ENCODE measurements at places on chromosomes 7 and 10.

DNA sequence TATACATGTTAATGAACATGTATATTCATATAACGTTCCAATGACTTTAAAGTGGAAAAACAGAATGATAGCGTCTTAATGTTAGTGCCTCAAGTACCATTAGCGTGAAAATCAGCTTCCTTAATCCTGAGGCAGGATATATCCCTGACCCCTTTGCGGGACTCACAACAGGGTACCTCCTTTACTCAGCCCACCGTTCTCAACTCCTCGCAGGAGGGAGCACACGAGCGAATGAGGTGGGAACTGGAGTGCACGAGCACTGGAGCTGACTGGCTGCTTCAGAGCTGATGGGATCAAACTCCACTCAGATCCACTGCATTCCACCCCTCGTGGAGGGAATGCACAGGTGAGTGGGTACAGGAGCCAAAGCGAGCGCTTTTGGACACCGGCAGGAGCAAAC is 36.1 kb downstream of the AVL9 start:
- DNase-seq, result no peak

- DNase-seq, result no peak
These were observed 354.7 kb downstream of the HPSE2 start for GRCh38 chr10:98880971-98881370.

DNA sequence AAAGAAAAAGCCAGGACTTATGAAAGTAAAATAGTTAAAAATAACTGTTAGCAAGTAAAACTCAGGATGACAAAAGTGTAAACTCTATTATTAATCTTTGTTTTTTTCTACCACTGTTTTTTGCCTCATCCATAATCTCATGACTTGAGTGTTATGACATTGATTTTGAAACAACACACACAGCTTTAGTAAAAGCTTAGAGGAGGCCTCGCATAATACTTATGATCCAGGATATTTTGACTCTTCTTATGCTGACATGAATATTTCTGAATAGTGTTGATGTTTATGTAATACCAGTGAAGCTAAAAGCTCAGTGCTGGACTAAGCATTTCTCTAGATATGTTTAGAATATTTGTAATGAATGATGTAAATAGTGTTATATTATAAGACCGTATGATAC is 10.5 kb downstream of the KAT6B start:
- DNase-seq, result no peak

DNA sequence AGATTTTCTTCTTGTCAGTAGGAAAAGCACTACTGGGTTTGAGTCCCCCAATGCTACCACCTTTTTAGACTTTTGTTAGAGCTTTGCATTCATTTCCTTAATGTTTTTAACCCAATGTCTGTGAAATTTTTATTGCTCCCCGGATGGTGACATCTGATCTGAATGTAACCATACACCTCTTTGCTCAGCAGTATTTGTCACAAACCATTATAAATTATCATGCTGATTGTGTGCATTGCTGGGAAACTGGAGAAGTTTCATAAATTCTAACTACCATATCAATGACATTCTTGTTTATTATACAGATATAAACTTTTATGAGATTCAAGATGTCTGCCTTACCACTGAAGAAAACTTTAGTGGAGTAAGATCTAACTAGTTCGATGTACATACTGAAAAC is 8.5 kb downstream of the NRP1 start:
- DNase-seq, result no peak

DNA sequence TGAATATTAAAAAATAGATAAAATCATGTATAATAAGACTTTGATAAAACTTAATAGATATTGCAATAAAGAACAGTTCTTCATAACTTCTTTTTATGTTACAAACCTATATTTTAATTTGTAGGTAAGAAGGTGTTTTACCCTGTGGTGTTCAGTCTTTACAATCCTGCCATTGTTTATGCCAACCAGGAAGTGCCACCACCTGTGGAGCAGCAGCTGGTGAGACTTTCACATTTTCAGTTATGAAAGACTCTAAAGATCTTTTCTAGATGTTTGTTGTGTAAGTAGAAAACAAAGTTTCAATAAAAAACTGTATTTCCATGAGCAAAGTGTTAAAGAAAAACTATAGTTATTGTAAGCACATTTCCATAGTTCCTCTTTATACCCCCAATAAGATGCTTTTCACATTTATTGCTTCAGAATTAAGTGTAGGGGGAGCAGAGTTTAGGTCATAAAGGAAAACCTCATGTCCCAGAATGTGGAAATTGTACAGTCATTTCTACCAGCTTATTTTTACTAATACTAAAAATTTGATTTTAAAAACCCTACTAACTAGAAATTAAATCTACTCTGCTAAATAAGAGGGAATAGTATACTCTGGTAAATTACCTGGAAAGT is 28.7 kb downstream of the CSGALNACT2 start:
- no peak for DNase-seq

- no peak for DNase-seq
These were observed 209.7 kb upstream of the TMEM196 start for GRCh38 chr7:19982841-19983835.

DNA sequence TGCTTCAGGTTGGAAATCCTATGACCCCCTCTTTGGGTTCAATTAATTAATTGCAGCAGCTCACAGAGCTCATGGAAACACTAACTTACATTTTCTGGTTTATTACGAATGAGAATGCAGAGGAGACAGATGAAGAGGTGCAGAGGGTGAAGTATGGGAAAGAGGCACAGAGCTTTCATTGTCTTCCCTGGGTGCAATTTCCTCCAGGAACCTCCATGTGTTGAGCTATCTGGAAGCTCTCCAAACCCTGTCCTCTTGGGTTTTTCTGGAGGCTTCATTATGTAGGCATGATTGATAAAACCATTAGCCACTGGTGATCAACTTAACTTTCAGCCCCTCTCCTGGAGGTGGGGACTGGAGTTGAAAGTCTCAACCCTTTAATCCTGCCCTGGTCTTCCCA is 133.0 kb upstream of the AUTS2 start:
- DNase-seq, result no peak

DNA sequence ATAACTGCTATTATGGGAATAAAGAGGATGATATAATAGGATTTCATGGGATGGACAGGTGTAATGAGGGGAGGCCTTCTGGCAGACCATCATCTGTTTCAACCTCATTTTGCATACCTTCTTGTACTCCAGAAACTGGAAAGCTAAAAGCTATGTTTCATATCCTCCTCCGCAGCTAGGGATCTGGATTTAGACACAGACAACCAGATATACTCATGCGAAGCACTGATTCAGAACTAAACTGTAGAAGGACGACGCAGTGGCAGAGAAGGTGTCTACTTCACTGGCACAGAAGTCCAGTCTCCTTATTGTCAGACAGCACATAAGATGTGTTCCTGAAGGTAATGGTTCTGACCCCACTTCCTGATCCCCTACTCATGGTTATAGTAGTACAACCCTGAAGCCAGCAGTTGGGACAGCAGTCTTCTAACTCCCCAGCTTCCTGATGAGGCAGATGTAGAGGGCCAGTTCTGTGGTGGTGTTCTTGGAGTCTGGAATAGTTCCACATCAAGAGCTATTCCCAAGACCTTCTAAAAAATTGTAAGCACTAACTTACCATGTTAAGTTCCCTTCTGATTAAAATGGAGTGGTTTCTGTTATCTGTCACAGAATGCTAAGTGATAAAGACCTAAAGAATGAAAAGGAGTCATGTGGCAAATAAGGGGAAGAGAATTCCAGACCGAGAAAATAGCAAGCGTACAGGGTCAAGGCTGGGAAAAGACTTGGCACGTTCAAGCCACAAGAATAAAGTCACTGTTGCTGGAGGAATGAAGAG is 550.3 kb downstream of the GRM8 start:
- DNase-seq, result no peak

DNA sequence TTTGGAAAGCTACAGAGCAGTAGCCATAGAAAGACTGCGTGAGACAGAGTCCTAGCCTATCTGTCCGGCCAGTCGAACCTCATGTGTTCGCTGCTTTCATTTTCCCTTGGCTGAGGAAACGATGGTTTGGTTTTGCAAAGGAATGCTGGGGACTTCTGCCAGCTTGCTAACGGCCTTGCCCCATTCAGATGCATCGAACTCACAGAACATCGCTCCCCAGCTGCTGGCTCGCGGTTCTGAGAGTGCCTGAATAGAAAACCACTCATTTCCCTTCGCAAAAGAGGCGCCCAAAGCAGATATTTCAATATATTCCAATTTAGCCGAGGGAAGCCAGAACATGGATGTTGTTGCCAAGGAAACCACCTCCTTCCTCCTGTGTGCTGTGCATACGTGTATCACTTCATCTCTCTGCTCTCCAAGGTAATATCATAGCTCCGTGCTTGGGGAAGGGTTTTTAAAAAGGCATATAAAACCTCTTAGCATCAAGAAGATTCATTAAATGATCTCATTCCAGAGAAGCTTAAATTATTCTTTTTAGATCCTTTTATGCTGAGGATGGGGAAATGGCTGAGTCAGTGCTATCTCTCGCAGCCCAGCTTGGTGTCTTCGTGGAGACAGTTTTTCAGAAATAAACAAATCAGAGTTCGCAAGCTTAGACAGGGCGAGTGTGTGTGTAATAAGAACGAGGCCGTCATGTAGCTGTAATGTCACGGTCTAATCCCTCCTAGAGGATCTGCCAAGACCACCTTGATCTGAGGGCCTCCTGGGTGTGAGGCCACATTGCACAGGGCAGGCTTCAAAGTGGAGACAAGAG is 215.2 kb downstream of the RPS24 start:
- no peak for DNase-seq

DNA sequence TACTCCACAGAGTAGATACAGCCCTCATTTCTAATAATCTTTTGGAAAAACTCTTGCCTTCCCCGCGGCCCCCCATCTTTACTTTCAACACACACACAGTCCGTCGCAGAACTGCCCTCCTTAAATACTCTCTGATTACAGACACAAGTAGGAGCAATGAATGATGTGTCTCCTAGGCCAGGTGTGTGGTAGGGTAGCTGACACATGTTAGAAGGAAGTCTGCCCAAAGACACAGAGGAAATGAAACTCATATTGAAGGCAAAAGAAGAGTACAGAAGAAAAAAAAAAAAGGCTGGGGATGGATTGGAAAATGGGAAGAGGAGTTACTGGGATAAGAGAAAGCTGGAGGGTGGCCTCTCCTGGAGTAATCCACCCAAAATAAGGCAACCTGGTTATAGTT is 14.6 kb downstream of the OPALIN start:
- DNase-seq, result no peak

DNA sequence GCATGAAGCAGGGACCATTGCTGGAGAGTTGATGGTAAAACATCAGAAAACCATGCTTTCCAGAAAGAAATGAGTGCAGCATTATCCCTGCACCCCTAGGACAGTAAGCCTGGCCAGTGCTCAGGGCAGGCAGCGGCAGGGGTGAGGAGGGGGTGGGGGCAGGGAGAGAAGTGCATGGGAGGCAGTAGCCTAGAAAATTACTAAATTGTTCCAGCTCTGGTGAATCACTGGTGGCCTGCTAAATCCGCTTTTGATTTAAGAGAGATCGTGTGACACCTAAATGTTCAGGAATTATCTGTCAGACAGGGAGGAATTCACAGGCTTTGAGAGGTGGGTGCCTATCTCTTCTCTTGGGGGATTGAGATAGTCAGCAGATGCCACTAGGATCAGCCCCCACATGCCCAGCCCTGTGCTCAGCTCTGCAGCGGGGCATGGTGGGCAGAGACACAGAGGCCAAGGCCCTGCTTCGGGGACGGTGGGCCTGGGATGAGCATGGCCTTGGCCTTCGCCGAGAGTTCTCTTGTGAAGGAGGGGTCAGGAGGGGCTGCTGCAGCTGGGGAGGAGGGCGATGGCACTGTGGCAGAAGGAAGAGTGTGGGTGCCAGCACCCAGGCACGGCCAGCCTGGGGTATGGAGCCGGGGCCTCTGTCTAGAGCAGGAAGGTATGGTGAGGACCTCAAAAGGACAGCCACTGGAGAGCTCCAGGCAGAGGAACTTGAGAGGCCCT is 5.0 kb upstream of the AQP1 start:
- DNase-seq, result no peak

DNA sequence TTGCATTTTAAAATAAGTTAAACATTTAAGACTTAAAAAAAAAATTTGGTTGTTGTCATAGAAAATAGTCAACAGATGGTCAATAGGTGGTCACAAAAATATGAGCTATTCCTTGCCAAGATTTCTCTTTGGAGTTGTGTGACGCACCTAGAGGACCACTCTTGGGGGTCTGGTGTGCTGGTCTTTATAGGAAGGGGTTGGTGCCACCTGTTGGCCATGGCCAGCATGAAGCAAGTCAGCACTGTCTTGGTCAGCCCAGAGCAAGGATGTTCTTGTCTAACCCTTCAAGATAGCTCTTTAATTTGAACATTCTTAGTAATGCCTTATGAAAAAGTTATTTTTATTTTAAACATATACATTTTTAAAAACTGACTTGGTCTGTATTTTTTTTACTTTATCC is 267.9 kb upstream of the CNTNAP2 start:
- DNase-seq, result no peak

GRCh38 chr10:114526504-114527238 is 122.4 kb upstream of the AFAP1L2 start:
- peak; percentile 93 for DNase-seq

- DNase-seq, result no peak
These were observed 563.9 kb upstream of the ADARB2 start for GRCh38 chr10:2301227-2301626.

- DNase-seq, result no peak
These were observed 336.6 kb downstream of the HPSE2 start for GRCh38 chr10:98899018-98899417.

GRCh38 chr7:153034791-153035190 is 275.2 kb downstream of the ACTR3B start:
- DNase-seq, result no peak

DNA sequence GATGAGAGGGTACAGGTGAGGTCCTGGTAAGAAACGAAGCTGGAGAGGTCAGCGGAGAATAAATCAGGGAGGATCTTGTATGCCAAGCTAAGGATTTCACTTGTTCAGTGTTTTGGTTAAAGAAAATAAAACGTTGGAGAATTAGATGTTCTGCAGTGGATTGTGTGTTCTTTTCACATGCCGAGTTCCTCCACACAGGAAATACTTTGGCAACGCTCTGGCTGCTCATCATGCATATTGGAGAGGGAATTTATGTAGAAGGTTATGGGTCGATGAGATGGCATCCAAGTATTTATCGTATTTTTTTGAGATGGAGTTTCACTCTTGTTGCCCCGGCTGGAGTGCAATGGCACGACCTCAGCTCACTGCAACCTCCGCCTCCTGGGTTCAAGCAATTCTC is 11.0 kb downstream of the RPS24 start:
- no peak for DNase-seq

GRCh38 chr10:72298592-72299519 is 25.1 kb downstream of the DDIT4 start:
- no peak for DNase-seq

DNA sequence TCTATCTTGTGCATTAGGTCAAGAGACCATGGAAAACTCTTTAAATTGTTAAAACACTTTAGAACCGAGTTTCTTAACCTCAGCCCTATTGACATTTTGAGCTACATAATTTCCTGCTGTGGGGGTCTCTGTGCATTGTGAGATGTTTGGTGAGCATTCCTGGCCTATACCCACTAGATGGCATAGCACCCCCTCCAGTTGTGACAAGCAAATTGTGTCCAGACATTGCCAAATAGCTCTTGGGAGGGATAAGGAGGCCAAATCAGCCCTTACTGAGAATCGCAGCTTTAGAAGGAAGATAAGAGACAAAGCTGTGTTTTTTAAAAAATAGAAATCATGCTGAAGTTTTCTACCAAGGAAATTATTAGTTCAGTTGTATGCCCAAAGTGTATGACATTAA is 1158.5 kb upstream of the C7orf33 start:
- DNase-seq, result no peak
